ENCODE measurements at places on chromosomes 11 and 22.

GRCh38 chr11:57508341-57509170 is 6.9 kb downstream of the SLC43A1 start:
- no peak for DNase-seq

GRCh38 chr11:113673550-113674396 is 32.3 kb downstream of the TMPRSS5 start:
- DNase-seq: peak; percentile 29

- DNase-seq: peak; percentile 73
Observed at GRCh38 chr22:44753189-44754042, 1.0 kb downstream of the ARHGAP8 start.

- DNase-seq: no peak
Observed at GRCh38 chr11:123184531-123184930, 10.5 kb downstream of the CLMP start.

GRCh38 chr22:23064381-23065068 is 5.8 kb upstream of the GNAZ start:
- DNase-seq: no peak

DNA sequence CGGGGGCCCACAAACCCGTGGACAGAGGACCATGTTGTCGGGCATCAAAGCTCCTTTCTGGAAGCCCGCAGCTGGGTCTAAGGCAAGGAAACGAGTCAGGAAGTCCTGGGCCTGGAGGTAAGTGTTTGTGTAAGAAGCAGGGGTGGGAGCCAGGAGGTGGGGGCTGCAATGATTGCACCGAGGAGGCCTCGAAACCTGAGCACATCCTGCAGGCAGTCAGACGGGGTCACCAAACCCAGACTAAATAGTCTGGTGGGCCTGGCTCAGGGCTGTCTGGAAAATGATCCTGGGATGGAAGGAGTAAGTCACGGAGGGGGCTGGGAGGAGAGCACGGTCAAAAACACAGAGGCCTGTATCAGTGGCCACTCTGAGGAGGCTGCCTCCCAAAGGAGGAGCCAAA is 539.2 kb downstream of the MN1 start:
- DNase-seq: no peak

GRCh38 chr11:117646411-117646810 is 150.6 kb downstream of the DSCAML1 start:
- DNase-seq: no peak

- DNase-seq: no peak
Observed at GRCh38 chr22:50323900-50324299, 2.9 kb downstream of the DENND6B start.

- DNase-seq: no peak
Observed at GRCh38 chr11:112270551-112271180, 10.0 kb upstream of the PLET1 start.

GRCh38 chr11:73579641-73580434 is 18.1 kb downstream of the FAM168A start:
- no peak for DNase-seq

- DNase-seq: peak; percentile 65
Observed at GRCh38 chr22:50271519-50271970, 1.4 kb upstream of the MAPK11 start.

GRCh38 chr22:42000466-42000865 is 1.9 kb downstream of the WBP2NL start:
- DNase-seq: no peak

- DNase-seq: no peak
Observed at GRCh38 chr22:49524362-49524761, 303.3 kb downstream of the BRD1 start.

- no peak for DNase-seq
Observed at GRCh38 chr22:25688627-25689026, 53.4 kb upstream of the MYO18B start.

- no peak for DNase-seq
Observed at GRCh38 chr11:92397221-92397755, 172.7 kb downstream of the FAT3 start.

GRCh38 chr11:122882189-122882856 is at the start of gene JHY:
Gene JHY, plus strand, starts transcription at chr11:122882759. Its CDS starts 3,091 bp downstream, at chr11:122885850.
- DNase-seq: peak; percentile 22

- no peak for DNase-seq
Observed at GRCh38 chr11:15707194-15707593, 592.5 kb downstream of the INSC start.

GRCh38 chr11:93498641-93499040 is 44.5 kb downstream of the SMCO4 start:
- peak; percentile 74 for DNase-seq

GRCh38 chr11:93939084-93939760 is 81.9 kb upstream of the HEPHL1 start:
- no peak for DNase-seq

DNA sequence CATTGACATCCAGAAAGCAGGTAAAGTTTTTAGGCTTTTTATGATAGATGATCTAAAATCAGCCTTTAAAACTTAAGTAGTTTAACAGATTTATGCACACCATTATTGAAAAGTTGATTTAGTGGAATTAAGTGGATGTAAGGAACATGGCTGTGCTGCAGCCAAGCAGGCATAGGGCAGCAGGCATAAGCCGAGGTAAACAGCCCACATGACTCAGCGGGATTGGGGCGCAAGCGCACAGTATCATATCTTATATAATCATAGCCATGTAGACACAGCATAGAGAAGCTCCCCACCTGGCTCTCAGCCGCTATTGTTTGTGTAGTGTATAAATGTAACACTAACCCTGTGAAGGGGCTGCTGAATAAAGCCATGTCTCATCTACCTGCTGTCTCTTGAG is 157.5 kb downstream of the WNT11 start:
- DNase-seq: no peak

DNA sequence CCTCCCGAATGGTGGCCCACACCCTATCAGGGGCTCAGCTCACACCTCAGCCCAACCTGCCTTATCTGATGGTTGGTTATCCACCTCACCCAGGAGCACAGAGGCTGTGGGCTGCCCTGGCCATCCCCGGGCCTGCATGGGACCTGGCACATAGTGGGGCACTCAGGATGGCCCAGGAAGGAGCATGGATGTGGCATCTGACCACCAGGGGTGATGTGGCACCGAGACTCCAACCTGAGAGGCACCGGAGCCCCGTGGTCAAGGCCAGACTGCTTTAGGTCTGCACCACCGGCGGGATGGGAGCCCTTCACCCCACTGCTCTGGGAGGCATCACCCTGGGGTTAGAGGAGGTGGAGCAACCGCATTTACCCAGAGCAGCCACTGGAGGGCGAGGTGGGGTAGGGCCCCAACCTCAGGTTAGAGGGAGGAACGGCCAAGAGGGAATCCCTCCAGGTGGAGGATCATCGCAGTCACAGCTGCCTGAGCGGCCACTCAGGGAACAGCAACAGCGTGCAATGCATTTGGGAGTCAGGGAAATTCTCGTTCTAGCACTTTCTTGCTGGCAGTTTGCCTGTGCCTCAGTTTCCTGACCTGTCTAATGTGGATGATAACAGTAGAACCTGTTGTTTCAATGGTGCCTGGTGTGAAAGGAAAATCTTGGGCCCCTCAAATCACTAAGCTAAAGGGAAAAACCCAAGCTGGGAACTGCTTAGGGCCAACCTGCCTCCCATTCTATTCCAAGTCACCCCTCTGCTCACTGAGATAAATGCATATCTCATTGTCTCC is 52.9 kb upstream of the CARS1 start:
- DNase-seq: peak; percentile 29

DNA sequence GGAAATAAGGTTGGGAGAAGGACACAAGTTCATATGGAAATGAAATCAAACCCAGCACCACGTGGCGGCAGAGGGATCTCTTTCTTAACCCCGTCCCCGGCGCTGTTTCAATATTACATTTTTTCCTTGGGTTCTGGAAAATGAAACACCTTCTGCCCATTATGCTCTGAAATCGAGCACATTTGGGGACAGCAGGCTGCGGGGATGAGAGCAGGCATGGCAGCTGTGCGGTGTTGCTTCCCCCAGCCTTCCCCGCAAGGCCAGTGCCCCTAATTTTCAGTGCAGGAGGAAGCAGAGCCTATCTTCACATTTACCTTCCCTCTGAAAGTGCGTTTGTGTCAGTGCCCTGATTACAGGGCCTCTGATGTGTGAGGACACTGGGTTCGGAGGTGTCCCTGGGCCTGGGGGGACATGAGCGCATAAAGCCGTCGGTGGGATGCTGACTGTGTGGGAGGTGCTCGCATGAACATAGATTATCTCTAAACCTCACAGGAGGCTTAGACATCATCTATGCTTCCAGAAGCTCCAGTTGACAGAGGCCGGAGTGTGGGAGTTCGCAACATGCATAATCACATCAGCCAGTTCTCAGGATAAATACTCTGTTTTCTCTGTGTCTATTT is 921.3 kb downstream of the BRD1 start:
- DNase-seq: no peak

- DNase-seq: peak; percentile 46
Observed at GRCh38 chr11:123111465-123111864, 49.5 kb upstream of the HSPA8 start.

- no peak for DNase-seq
Observed at GRCh38 chr11:135062994-135063393, 651.0 kb upstream of the B3GAT1 start.

DNA sequence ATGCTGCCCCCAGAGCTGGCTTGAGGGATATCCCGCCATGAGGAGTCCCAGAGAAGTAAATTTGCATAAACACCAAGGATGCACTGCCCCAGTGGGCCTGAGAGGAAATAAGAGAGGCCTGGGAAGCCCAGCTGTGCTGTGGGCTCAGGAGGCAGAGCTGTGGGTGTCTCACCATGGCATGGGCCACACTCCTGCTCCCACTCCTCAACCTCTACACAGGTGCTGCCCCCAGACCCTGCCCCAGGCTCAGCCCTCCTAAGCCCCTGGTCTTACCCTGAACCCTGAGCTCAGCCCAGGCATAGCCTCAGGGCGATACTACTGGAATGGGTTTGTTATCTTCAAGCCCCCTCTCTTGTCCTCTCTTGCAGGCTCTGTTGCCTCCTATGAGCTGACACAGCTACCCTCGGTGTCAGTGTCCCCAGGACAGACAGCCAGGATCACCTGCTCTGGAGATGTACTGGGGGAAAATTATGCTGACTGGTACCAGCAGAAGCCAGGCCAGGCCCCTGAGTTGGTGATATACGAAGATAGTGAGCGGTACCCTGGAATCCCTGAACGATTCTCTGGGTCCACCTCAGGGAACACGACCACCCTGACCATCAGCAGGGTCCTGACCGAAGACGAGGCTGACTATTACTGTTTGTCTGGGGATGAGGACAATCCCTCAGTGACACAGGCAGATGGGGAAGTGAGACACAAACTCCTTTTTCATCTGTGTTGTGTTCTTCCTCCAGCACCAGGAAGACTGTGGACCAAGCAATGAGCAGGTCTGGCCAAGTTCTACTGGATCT is 59.9 kb downstream of the GGTLC2 start:
- DNase-seq: no peak

- no peak for DNase-seq
Observed at GRCh38 chr11:109121173-109121932, 300.6 kb upstream of the C11orf87 start.

GRCh38 chr22:47445716-47446290 is 683.4 kb downstream of the TBC1D22A start:
- no peak for DNase-seq

- no peak for DNase-seq
Observed at GRCh38 chr11:80613655-80614054, 1172.8 kb upstream of the TENM4 start.

DNA sequence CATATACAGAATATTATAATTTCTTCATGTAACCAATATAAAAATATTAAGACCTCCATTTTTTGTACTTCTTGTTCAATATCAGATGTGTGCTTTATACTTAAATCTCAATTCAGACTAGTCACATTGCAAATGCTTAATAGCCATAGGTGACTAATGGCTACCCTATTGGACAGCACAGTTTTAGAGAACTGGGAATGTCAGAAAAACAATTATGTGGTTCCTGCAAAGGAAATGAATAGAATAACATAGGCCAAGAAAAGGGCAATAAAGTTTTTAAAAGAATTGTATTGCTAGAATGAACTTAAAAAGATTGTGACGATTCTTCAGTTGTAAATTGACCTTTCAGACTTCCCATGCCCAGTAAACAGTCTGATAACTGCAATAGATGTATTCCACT is 843.0 kb downstream of the METTL15 start:
- no peak for DNase-seq

DNA sequence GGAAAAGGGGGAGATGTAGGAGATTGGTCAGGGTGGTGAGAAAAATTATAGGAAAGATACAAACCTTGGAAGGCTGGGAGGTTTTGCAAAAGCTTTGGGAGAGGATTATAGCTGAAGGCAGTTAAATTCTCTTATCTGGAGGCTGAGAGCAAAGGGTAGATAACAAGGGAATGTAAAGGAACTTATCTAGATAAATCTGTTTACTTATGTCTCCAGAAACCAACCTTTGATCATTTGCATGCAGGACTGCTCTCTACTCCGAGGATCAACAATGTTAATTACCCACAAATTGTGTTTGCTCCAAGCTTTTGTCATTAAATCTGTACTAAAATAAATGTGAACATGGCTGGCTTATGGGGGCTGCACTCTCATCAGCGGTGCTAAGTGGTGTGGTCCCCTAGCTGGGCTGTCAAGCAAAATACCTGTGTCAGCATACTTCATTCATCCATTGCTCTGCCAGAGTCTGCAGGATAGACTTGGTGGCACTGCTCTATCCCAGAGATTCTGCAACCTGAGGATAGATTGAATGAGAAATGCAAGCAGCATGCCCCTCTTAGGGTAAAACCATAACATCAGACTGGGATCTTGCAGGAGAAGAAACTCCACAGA is 1599.2 kb upstream of the TENM4 start:
- no peak for DNase-seq

DNA sequence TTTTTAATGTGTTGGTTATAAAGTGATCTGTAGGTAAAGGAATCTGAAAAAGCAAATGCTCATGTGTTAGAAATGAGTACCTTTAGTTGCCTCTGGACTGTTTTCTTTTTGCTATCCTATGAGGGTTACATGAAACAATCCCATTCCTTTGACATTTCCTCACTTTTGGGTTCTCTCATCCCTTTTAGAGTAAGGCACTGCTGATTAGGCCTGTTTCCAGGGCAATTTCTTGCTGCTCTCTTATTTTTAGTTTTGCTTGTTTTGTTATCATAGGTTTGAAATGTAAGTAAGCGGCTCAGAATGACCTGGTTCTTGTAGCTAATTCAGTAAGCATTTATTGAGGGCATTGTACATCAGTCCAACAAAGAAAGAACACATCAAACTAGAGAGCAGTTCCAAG is 138.9 kb downstream of the DDX10 start:
- peak; percentile 33 for DNase-seq

- DNase-seq: no peak
Observed at GRCh38 chr11:62603072-62603408, 1.4 kb upstream of the MTA2 start.

GRCh38 chr11:11816511-11817314 is 25.1 kb upstream of the USP47 start:
- DNase-seq: no peak

- no peak for DNase-seq
Observed at GRCh38 chr11:79439410-79439885, 1.4 kb downstream of the TENM4 start.

DNA sequence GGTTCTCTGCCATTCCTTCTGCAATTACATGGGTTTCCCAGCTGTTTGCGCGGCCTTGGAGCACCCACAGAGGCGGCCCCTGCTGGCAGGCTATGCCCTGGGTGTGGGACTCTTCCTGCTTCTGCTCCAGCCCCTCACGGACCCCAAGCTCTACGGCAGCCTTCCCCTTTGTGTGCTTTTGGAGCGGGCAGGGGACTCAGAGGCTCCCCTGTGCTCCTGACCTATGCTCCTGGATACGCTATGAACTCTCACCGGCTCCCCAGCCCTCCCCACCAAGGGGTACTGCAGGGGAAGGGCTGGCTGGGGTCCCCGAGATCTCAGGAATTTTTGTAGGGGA is 2.6 kb downstream of the RCE1 start:
- no peak for DNase-seq

Data from fibroblast of skin of scalp (primary cell).